Dorsolateral prefrontal cortex (tissue), 122 donors: ENCODE measurements at places on chromosomes 4 and X. TPM values are rescaled to one million over a fixed set of nuclear protein-coding genes. Genes with fewer than 3 reads are reported as not detected.

Gene F9
- not detected for total RNA-seq

- DNase-seq = no peak
Observed at GRCh38 chr4:7691061-7691460, 248.6 kb downstream of the AFAP1 start.

DNA sequence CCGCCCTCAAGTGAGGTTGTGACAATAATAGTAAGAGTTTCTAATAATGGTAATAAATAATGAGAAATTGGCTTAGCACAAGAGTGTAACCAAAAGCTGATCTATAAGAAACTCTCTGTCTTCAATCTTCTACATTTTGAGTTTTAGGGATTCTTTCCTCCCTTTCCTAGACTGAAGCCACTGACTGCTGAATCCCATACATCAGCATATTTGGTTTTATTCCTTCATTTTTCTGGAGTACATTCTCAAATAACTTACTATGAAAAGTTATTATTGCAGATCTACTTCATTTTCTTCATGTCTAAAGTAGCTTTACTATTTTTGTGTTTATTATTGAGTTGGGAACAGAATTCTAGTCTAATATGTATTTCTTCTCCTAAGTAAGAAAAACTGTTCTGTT is 49.9 kb upstream of the ADAD1 start:
- DNase-seq = no peak

Gene IL21
- total RNA-seq = not detected

Gene DCLK2
- total RNA-seq = 85.7 TPM

DNA sequence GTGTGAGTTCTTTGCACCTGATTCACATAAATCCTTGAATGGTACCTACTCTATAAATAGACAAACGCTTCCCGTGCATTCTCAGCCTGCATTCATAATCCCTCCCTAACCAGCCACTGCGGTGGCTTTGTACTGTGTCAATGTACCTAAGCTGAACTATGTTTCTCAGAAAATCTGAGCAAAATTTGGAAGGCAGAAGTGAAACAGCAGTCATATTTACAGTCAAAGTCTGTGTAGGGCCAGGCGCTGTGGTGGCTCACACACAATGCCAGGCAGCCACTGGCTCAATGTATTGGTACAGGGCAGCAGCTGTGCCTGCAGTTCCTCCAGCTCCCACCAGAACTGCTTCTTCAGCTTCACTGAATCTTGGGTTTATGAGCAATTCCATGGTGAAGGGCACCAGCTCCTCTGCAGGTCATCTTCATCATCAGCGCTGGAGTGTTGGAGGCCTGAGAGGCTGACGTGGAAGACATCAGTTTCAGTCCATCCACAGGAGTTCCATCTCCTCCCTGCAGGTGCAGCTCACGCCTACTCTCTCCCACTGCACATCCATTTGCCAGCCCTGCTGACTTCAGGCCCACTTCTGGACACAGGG is 32.3 kb upstream of the IRF2 start:
- peak; percentile 21 for DNase-seq

DNA sequence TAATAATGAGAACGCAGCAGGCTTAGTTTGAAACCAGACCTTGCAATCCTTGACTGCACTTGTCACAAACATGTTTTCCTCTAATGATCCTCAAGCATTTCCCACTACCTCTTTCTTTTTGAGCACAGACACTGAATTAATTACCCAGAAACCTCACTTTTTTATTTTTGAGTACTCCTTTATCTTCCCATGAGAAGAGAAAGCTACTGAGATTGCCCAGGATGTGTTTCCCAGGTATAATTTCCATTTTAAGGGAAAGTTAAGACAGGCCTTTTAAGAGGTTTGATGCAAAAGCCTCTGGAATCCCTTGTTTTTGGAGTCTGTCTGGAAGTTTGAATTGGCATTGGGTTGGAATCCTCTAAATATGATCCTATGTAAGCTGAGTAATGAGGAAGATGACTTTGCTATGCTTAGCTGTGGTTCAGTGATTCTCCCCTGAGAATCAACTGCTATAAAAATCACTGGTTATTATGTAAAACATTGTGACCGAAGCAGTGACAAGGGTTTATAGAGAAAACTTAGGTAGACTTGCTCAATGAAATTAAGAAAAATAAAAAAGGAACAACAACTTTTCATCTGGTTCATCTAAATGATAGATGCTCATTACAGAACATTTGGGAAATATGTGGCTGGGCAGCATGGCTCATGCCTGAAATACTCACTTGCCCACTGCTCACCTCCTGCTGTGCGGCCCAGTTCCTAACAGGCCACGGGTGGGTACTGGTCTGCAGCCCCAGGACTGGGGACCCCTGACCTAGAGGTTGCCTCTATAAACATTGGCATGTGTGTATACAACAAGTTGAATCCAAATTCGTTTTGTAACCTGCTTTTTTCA is 10.8 kb upstream of the RHOH start:
- DNase-seq = no peak

Gene LCORL
- 17.7 TPM for total RNA-seq

DNA sequence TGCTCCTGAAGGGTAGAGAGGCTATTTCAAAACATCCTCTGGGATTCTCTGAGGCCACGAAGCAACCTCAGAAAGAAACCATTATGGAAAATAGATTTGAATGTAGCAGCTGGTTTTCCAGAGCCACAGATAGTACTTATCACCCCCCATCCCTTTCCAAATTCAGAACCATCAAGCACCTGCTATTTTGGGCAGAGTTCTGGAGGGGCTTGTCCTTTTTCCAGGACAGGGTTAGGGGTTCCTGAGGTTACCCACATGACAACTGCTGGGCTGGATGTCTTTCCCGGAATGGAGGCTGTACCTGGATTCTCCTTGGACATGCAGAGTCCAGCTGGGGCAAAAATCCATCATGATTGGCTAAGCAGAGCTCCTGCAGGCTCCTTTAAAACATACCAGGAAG is 22.0 kb upstream of the ZXDA start:
- no peak for DNase-seq

DNA sequence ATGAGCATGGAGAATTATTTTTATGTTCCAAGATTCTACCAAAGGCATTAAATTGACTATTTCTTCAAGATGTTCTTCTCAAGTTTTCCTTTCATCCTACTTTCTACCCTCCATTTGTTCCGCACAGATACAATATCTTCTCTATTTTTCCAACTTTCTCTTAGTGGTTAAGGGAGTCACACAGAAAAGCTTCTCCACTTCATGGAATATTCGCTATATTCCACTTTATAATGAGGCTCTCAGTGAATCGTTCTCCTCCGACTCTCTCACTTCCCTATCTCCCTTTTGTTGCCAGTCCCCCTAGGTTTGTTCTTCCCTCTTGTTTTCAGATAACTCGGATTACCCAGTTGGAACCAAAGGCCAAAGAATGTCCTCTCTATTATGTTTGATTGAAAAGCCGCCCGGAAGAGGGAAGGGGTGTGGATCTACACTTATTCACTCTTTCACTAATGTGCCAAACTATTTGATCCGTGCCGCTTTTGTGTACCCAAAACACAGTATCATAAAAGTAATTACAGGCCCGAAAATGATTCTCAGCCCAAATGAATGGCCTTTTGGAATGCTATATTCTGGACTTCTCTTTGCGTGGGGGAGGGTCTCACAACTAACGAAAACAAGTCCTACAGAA is 1.2 kb downstream of the SH3D19 start:
- no peak for DNase-seq

Gene USP17L17
- not detected for total RNA-seq

Gene PITX2
- total RNA-seq = not detected

DNA sequence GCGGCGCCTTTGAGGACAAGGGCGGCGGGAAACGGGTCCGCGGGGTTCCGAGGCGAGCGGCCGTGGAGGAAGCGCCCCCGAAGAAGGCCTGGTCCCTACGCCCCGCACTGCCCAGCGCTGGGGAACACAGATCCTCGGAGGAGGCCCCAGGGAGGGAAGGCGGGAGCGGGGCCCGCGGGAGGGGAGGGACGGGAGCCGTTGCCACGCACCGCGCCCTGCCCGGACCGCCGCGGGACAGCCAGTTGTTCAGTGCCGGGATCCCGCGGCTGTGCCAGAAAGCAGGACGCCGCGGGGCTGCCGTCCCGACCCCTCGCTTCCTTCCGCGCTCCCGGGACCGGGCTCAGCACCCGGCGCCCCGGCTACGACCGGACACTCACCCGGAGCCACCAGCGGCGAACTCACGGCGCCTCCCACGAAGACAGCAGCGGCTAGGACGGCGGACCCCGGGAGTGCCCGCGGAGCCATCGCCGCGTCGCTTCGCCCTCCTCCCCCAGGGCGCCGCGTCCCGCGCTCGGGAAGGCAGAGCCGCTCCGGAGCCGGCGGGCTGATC is 278 bp downstream of the RELL1 start:
- no peak for DNase-seq

DNA sequence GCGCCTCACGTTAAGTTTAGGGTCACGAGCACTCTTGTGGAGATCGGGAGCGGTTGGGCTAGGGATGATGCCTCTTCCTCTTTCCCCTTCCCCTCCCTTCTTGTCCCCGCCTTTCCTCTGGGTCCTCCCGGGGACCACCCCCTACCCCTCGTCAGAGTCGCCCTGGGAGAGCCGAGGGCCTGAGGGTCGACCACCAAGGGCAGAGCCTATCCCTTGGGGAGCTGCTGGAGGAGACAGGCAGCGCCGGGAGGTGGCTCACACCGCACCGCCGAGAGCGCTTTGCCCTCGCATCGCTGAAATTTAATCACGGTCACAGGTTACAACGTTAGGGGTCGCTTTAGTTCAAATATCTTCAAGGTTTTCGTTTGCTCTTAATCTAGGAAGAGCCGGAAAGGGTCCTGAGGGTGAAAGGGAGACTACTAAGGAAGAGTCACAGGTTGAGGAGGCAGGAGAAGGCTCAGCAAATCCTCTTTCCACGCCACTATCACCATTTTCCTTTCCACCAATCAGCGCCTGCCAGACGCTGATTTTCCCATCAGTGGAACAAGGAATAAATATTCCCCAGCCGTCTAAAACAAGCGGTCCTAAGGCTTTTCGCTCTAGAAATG is 528 bp upstream of the SNCA start:
- DNase-seq = peak; percentile 58

- DNase-seq = no peak
Observed at GRCh38 chrX:16018291-16018690, 105.1 kb upstream of the GRPR start.
